ENCODE measurements at places on chromosomes 11 and 22. TPM values are rescaled to one million over a fixed set of nuclear protein-coding genes. Genes with fewer than 3 reads are reported as not detected.

The TUBA8 gene
- polyA plus RNA-seq = 3.9 TPM

The CNIH2 gene
- polyA plus RNA-seq = 5.4 TPM

The LBHD1 gene
- 9.0 TPM for polyA plus RNA-seq

The NLRP6 gene
- polyA plus RNA-seq = 0.35 TPM

The GNG3 gene
- 2.5 TPM for polyA plus RNA-seq

Data from left kidney (tissue), 8 donors.